Activated B cell treated with CpG ODN at 0.5 μM for 24 hours (primary cell): ENCODE measurements at places on chromosomes 7 and 10.

DNA sequence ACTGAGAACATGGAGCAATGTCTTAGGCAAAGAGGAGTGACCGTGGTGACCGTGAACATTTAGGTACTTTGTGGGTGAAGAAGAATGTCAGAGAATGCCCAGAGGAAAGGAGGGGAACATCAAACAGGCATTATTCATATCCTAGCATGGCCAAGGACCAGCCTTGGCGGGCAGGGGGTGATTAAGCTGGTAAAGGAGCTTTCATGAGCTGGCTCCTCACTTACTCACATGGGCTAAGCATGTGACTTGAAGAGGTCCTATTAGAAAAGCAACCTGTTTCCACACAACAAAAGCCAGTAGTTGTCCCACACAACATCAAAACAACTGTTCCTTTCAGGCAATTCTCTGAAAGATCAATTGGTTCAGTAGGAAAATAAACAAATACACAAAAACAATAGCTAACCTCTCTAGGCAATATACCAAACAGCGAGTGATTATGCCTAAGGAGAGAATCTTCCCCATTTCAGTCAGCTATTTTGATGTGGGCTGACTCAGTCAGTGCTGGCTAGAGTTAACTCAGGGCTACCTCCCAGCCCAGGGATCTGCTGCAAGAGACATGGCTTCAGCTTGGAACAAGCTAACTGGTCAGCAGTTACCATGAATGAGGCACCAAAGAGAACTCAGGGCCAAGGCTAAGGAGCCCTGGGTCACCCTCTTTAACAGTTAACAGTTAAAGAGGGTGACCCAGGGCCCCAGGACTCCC, 283.5 kb downstream of the ARHGAP12 start:
- DNase-seq = no peak

GRCh38 chr10:17381502-17382142, 72.8 kb downstream of the ST8SIA6 start:
- DNase-seq = no peak

DNA sequence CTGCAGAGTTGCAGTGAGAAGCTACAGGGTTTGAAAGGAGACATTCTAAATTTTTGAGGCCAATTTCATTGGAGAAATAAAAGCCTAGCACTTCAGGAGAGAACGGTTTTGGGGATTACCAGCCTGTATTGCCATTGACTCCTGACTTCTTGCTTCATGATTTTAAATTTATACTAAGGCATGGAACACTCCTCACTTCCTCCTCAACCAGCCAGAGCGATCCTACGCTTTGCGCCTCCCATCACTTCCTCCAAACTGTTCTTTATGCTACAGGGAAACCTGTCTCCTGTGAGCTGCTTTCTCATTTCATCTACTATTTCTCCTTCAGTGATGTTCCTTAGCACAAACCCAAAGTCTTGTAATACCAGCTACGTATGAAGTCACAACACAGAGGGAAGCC, 495.1 kb downstream of the SUGCT start:
- no peak for DNase-seq

DNA sequence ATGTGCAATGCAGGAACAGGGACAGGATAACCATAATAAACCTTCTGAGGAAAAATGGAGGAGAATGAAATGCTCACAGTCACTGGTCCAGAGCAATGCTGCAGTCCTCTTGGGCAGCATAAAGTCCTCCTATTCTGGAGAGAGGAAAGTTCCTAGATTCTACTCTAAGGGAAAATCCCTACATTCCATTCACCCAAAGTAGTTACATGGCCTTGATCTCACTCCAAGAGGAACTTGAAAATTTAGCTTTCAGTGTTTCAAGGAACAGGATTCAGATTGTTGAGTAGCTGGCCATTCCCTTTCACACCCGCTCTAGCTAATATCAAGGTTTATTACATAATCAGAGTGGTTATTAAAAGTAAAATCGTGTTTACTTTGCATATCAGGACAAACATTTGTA, 168.3 kb downstream of the CHRM2 start:
- no peak for DNase-seq

DNA sequence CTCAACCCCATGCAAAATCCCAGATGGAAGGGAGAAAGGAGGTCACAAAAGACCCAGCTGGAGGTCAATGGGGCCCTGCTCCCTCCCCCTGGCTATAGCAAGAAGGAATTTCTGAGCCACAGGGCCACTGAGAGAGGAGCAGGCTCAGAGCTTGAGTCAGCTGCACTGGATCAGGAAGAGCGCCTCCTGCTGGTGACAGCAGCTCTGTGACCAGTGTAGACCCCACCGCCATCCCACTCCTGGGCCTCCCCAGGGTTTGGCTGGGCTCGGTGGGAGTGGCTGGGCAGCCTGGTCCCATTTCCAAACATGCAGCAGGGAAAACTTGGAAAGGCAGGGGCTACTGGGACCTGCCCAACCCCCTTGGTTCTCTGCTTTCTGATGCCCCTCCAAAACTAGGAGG, 31.5 kb upstream of the PRLHR start:
- DNase-seq = no peak

- DNase-seq = no peak
These were observed 26.5 kb downstream of the ADRA2A start for GRCh38 chr10:111103196-111103840.

DNA sequence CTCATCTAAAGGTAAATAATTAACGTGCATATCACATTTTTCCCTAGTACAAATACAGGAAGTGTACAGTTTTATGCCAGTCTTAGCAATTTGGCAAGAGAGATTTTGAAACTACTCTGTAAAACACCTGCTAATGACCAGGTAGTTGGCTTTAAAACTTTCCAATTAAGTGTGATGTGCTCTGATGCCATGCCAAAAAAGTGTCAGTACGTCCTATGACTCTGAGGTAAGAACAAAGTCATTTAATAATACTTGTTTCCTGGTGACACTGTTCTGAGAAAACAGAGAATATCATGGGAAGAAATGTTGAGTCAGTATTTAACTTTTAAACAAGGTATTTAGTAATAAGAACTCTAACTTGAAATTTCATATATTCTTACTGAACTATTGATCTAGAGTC, 9.6 kb downstream of the PDZD8 start:
- DNase-seq = no peak

DNA sequence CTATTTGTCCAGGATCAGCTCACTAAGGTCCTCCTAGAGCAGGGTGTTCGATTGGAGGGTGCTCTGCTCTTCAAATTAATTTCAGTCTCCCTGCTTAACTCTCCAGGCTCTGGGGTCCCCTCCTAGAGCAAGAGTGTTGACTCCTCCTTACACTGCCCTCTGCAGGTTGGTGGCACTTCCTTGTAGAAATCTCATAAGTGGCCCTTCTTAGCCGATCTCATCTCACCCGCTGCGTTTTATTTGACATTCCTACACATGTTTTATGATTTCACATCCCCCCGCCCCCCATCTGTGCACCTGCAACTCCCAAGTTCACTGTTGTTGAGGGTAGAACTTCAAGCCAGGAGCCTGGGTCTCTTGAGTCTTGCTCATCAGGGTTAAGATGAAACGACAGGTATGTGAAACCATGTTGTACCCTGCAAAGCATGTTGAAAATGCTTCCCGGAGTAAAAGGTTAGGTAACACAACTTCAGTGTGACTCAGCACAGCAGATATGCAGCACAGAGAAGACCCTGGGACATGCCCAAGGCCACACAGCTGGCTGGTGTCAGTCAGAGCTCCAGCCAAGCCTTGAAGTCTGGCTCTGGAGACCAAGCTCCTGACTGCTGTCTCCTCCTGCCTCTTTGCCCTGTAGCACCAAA, 171.2 kb downstream of the PRKAG2 start:
- DNase-seq = no peak

DNA sequence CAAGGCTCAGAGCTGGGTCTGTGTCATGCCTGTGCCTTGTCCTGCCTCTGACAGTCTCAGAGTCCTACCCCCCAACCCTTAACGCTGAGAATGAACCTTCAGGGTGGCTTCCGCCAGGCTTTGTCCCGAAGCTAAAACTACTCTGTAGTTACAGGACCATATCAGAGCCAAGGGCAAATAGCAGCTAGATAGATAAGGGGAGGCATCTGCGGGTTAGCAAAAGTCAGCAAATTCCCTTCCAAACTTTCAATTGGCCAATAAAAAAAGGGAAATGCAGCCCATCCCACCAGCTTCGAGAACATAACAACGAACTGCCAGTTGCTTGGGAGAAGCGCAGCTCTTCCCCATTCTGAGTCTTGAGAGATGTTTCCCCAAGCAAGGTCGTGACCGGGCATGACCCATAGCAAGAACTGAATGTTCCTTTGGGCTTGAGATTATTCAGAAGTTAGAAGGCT, 17.7 kb downstream of the CCL24 start:
- DNase-seq = no peak

- DNase-seq = no peak
These were observed 729 bp upstream of the TAF3 start for GRCh38 chr10:7817576-7817975.

DNA sequence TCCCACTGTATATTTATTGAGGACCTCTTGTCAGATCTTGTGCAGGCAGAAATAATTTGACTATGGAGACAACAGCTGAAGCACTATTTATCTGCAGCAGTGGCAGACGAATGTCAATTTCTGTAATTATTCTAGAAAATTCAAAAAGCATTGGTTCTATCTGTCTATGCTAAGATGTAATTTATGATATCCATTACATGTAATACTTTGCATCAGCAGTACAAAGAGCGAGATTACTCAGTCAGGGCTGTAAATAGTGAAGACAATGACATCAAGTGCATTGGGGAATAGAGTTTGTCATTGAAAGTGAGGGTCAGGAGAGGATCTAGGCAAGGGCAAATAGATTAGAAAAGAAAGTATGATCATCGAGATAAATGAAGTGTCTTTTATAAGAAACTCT, 508.2 kb downstream of the ZWINT start:
- DNase-seq = no peak

DNA sequence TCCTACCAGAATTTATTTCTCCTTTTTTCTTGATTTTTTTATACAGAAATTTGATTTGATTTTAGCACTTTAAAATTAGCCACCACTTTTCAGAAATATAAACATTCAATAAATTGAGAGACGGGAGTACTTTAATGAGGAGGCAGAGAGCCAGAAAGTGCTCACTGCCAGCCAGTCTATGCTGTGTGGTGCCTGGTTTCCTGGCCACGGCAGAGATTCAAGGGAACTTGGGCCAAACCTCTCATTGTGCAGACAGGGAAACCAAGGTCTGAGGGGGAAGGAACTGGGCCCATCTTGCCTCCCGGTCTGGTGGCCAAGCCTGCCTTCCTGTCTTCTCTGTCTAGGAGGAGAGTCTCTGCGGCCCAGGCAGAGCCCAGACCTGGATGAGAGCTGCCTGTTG, 25.9 kb downstream of the ADAMTS14 start:
- DNase-seq = no peak

GRCh38 chr7:55193245-55193644, 171.9 kb upstream of the LANCL2 start:
- DNase-seq = no peak

- DNase-seq = no peak
These were observed 87.6 kb upstream of the CCDC6 start for GRCh38 chr10:59993931-59994330.

DNA sequence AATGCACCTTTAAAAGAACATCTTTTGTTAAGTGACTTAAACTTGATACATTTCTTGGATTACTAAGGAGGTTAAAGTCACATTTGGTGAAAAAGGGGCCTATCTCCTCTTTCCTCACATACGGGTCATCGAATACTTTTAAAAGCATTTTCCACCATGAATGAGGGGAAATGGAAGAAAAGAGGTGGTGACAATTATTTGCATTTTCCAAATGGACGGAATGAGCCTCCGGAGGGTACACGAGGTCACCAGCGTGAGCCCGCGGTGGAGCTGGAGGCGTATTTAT, 1.0 kb upstream of the BMPR1A start:
- no peak for DNase-seq

GRCh38 chr10:79376078-79376628, 28.9 kb downstream of the PPIF start:
- no peak for DNase-seq

DNA sequence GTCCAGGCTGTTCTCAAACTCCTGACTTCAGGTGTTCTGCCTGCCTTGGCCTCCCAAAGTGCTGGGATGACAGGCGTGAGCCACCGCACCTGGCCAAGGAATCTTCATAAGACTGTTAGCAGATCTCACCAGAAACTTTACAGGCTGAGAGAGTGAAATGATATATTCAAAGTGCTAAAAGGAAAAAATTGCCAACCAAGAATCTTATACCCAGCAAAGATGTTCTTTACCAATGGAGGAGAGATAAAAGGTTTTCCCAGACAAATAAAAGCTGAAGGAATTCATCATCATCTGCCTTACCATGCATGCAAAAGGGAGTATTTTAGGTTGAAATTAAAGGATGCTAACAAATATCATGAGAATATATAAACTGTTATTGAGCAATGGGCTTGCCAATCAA, 23.6 kb downstream of the GIMAP7 start:
- DNase-seq = no peak

GRCh38 chr10:51879238-51879637, 179.8 kb upstream of the CSTF2T start:
- no peak for DNase-seq

DNA sequence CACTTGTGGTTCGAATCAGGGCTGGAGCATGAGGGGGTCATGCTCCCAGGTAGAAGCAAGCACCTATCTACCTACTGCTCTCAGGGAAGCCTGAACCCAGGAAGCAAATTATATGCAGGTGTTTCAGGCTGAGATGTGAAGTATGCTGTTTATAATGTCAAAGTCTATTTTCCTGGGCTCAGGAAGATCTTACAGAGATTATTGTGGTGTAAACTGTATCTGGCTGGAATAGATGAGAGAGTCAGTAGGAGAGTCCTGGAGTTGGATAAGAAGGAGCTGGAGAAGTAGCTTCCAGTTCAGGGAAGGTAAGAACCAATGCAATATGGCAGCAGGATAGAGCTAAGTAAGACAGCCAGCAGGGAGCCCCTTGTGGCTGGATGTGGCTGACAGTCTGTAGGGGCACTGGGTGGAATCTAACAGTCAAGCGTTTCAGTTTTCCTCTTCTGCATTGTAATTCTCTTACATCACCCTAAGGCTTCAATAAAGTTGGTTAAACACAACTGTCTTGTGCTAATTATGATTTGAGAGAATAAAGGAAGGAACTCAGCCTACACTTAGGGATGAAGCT, 105.9 kb upstream of the EEPD1 start:
- DNase-seq = no peak

- DNase-seq = no peak
These were observed 254.5 kb downstream of the AHR start for GRCh38 chr7:17552952-17553351.

DNA sequence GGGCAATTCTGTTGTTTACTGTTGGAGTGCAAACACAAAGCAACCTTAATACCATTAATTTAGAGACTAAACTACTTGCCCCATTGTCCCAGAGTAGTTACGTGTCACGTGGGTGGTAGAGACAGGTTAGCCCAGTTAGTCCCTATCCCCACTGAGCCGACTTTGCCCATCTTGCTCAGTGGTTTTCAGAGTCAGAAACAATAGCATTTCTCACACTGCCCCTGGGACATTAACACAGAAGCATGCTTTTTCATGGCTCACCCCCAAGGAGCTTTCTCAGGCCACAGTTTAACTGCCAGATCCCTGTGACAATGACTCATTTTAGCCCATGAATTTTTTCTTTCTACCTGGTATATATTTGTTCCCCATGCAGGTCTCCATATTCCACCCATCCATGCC, 271.0 kb downstream of the POU6F2 start:
- DNase-seq = no peak

GRCh38 chr7:93245525-93246432, 13.6 kb downstream of the VPS50 start:
- DNase-seq = no peak
